CD8-positive, alpha-beta memory T cell (primary cell): ENCODE measurements at places on chromosomes 4 and X.

DNA sequence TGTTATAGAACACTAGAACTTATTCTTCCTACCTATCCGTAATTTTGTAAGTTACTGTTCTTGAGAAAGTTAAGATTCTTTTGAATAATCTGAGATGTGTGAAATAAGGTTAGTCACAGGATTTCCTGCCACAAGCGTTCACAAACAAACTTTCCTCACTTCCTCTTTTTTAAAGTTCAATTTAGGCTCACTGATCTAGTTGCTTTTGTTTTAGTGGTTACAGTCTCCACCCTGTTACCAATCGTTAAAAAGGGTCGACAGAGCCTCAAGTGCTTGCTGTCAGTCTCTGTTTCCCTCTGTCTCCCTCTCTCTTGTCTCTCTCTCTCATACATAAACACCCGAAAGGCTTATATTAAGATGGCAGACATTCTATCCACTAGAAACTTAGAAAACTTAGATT is 35.9 kb upstream of the STK26 start:
- no peaks in the 10 kb centered on the region for H3K27me3 ChIP-seq
- H3K27ac ChIP-seq, result peak overlapping the region; percentile 76
- DNase-seq, result no peak

GRCh38 chr4:94722270-94722669 is 35.5 kb upstream of the BMPR1B start:
- no peaks in the 10 kb centered on the region for H3K36me3 ChIP-seq
- H3K27me3 ChIP-seq, result no peaks in the 10 kb centered on the region
- no peaks in the 10 kb centered on the region for H3K4me1 ChIP-seq
- no peak overlapping the region for H3K4me3 ChIP-seq

DNA sequence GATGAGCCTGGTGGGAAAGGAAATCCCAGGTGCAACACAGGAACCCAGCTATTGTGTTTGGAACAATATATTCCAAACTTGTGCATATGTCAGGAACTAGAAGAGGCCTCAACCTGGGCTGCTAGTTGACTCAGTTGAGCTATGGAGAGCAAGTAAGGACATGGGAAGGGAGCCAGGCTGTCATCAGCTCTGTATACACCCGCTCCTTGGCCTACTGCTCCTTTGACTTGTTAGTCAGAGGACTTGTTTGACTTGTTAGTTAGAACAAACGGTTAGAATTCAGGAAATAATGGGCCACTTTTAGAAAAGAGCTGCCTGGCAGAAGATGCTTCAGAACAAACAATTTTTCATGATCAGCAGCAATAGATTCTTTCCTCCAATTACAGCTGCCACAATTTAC is 76.4 kb downstream of the CBLL2 start:
- H3K27ac ChIP-seq, result no peak overlapping the region
- no peak overlapping the region for H3K4me3 ChIP-seq
- H3K36me3 ChIP-seq, result no peaks in the 10 kb centered on the region
- no peaks in the 10 kb centered on the region for H3K27me3 ChIP-seq

DNA sequence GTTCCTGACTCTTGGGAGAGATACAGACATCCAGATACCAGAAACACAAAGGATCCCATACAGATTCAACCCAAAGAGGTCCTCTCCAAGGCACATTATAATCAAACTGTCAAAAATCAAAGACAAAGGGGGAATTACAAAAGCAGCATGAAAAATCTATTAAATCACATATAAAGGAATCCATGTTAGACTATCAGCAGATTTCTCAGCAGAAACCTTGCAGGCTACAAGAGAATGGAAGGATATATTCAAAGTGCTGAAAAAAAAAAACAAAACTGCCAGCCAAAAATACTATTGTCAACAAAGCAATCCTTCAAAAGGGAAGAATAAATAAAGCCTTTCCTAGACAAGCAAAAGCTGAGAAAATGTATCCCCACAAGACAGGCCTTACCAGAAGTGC is 14.8 kb upstream of the ADGRL3 start:
- H3K4me3 ChIP-seq, result no peak overlapping the region
- H3K27ac ChIP-seq, result no peak overlapping the region
- H3K4me1 ChIP-seq, result no peaks in the 10 kb centered on the region
- no peaks in the 10 kb centered on the region for H3K27me3 ChIP-seq

DNA sequence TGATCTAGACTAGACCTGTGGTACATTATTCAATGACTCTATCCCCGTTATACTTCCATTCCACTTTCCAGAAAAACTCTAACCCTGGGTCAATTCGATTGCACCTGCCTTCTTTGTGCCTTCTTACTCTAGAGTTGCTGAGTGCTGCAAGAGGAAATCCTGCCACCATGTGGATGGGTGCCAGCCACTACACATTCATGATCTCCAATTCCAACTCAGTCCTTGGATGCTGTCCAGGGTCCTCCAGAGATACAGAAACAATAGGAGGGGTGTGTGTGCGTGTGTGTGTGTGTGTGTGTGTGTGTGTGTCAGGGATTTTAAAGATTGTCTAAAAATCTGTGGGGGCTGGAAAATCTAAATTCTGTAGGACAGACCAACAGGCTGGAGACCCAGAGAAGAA is 42.9 kb upstream of the INTS6L start:
- no peaks in the 10 kb centered on the region for H3K4me1 ChIP-seq
- H3K36me3 ChIP-seq, result no peaks in the 10 kb centered on the region
- H3K27me3 ChIP-seq, result no peaks in the 10 kb centered on the region

DNA sequence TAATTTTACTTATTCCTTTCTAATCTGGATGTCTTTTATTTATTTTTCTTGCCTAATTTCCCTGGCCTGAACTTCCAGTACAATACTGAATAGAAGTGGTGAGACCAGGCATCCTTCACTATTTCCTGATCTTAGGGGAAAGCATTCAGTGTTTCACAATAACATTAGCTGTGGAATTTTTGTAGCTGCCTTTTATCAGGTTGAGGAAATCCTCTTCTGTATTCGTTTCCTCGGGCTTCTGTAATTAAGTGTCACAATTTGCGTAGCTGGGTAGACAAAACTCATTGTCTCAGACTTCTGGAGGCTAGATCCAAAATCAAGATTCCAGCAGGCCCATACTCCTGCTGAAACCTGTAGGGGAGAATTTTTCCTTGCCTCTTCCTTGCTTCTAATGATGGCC is 598.4 kb upstream of the FTHL17 start:
- no peaks in the 10 kb centered on the region for H3K27me3 ChIP-seq
- no peaks in the 10 kb centered on the region for H3K4me1 ChIP-seq
- DNase-seq, result no peak
- H3K4me3 ChIP-seq, result no peak overlapping the region
